Activated T-cell treated with anti-CD3 and anti-CD28 coated beads for 24 hours (primary cell): ENCODE measurements at places on chromosomes 5 and 9.

DNA sequence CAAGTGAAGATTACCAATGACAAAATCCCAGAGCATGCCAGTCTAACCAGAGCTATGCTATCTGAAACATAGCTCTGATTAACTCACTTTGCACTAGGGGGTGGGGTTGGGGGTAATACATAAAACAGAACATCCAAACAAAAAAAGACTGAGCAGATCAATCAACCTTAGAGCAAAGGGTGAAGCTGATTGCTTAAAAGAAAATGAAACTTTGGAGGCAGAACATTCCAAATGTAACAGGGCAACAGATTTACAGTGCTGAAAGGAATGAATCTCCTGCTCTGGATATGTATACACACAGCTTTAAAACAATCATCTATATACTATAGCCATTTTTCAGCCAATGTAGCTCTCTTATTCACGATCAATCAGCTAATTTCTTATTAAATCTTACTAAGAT, 4.9 kb downstream of the IL6ST start:
- no peak for DNase-seq

- no peak for DNase-seq
Measured at GRCh38 chr9:90953200-90953599, 151.6 kb downstream of the SYK start.

GRCh38 chr9:8857926-8858595, 1058.5 kb upstream of the DMAC1 start:
- DNase-seq: no peak

DNA sequence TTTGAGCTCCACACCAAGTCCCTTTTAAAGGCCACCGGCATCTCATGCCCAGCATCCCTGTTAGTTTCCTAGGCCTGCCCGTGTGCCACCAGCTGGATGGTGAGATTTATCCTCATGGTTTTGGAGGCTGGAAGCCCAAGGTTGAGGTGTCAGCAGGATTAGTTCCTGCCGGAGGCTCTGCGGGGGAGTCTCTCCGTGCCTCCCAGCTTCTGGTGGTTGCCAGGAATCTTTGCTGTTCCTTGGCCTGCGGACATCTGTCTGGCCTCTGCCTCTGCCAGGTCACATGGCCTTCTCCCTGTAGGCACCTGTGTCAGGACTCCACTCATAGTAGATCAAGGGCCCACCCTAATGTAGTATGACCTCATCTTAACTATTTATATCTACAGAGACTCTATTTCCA, 45.4 kb downstream of the JADE2 start:
- no peak for DNase-seq

GRCh38 chr5:88322785-88323184, 54.1 kb upstream of the TMEM161B start:
- DNase-seq: no peak

DNA sequence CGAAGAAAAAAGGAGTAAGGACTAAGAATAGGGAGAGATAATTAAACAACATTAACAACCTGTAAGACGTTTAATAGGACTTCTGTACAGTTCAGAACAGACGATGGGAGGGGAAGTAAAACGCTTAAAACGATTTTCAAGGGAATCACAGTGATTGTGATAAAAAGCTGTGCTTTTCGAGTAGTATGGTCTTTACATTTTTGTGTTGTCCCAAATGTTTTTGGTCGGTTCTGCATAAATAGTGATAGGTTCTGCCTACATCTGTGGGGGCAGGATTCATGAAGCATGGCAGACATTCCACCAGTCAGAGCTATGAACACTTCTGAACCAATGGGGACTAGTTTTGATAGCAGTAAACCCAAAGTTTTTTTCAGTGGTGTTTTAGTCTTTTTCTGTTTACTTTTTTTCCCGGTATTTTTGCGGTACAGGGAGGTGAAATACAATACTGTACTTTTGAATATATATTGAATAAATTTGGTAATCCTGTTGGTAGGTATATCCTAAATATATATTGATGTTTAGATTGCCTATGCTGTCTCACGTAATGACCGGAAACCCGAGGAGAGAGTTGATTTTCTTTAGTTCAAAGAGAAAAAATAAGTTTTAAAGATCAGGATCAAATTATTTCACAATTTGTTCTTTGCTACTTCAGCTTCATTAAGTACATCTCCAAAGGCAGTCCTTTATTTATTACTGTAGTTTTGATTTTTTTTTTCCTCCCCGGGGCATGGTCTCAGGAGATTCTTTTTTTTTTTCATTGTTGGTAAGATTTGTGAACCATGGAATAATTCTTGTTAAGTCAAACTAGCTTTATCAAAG, 1.3 kb downstream of the ERBIN start:
- peak; percentile 18 for DNase-seq

DNA sequence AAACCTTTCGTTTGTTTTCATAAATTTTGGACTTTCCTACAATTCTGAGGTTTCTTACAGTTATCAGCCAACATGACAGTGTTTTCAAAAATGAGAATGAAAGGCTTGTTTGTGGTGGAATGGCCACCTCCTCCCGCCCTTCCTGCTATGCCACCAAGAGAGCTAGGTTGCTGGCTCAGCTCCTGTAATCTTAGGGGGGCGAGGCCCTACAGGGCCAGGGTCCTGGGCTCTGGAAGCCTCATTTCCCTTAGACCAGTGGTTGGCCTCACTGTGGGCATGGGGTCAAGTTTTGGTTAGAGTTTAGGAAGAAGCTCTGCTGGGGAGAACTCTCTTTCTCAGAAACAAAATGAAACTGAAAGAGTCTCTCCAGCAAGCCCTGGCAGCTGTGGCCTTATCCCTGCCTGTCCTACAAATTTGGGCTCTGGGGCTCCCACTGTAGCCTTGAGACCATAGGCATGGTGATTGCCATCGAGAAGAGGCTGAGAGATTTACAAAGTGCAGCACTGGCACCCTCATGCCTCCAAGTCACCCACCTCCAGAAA, 66.2 kb downstream of the IRX1 start:
- DNase-seq: no peak

DNA sequence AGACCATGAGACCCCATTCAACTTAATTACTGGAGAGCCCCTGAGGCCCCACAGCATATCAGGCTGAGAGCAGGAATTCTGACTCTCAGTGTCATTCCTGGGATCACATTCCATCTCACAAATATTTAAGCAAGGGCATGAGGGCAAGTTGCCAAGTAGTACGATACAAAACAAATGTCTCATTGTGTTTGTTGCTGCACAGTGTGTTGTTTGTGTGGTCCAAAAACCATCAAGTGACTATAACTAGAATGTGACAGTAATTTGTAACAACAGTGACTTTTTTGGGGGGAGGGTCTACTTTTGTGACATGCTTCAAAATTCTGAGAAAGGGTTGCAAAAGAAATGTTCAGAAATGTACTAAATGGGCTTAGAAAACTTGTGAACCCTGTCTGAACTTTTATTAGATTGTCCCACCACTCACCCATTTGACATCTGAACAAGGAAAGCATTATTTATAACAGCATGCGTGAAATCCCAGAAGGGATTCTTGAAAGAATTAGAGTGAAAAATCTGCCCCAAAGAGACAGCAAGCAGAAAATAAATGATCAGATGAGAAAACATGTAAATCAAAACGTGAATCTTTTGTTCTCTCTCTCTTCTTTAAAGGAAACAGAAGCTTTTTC, 347.0 kb downstream of the NTRK2 start:
- DNase-seq: no peak

GRCh38 chr9:95726756-95727155, 148.7 kb upstream of the ERCC6L2 start:
- no peak for DNase-seq

GRCh38 chr9:89179895-89180734, 1.5 kb upstream of the SHC3 start:
- DNase-seq: peak; percentile 34

DNA sequence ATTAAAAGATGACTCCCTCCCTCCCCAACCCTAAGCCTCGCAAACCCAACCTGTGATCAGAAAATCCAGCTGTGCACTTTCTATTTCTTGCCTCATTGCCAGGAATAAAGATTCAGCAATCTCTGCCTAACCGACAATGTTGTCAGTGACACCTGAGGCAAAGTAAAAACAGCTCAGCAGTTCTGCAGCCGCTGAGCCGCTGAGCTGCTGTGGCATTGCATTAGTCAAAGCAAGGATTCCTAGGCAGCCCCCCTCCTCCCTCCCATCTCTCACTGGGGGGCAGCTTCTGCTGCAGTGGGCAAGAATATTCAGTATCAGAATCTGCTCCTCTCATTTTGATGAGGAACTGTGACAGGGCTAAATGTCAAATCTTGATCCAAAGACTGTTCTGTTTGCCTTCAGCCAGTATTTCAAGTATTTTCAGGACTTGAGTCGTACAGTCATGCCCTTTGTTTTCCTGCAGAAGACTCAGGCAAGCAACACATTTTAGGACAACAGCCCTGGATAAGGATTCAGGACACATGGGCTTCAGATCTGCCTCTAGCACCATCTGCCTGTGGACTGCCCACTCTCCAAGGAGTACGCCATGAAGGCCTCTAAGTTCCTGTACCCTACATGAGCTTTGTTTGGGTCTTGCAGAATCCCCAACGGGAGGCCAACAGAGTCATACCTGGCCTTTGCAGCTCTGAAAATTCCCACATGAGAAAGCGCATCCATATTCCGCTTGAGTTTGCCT, 41.1 kb upstream of the DAP start:
- no peak for DNase-seq

- DNase-seq: no peak
Measured at GRCh38 chr5:102279711-102280110, 16.4 kb downstream of the SLCO4C1 start.

GRCh38 chr9:37187713-37188439, 67.5 kb downstream of the ZCCHC7 start:
- no peak for DNase-seq

DNA sequence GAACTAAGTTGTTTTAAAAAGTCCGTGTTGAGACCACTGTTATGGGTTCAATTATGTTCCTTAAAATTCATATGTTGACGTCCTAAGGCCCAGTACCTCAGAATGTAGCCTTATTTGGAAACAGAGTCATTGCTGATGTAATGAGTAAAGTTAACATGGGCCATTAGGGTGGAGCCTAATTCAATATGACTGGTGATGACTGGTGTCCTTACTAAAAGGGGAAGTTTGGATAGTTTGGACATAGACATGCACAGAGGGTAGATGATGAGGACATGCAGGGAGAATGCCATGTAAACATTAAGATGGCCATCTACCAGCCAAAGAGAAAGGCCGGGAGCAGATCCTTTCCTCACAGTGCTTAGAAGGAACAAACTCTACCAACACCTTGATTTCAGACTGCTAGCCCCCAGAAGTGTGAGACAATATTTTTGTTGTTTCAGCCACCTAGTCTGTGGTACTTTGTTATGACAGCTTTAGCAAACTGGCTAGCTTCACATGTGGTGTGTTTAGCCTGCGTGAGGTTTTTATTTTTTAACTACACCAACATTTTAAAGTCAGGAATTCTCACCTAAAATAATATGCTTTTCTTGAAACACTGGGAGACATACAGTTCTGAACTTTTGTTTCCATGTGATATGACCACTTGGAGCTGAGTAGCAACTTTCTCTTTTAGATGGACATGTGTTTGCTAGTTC, 135.3 kb downstream of the YIPF5 start:
- DNase-seq: no peak

DNA sequence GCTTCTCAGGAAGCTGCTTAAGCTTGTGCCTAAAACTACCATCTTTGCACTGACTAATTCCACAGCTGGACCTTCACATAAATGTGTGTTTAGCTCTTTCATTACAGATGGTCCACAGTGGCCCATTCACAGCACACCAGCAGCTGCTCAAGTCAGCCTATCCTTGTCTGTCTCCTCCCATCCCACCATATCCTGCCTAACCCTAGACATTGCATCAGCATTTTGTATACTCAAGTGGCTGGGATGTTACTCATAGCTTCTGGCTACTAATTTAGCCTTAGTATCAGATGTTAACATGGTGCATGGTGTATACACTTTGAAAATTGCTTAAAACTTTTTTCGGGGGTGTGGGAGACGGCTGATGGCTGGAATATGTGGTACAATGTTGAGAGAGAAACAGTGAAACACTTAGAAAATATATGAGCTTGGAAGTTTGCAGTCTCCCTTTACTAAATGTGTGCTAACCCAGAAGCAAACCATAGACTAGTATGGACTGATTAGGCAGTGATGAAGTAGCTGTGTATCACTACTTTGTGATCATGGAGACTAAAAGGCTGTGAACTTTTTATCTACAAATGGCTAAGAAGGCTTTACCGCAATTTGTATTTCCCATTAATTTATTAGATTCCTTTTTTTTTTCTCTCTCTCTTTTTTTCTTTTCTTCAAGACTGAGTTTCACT, 83.1 kb downstream of the JMY start:
- no peak for DNase-seq

DNA sequence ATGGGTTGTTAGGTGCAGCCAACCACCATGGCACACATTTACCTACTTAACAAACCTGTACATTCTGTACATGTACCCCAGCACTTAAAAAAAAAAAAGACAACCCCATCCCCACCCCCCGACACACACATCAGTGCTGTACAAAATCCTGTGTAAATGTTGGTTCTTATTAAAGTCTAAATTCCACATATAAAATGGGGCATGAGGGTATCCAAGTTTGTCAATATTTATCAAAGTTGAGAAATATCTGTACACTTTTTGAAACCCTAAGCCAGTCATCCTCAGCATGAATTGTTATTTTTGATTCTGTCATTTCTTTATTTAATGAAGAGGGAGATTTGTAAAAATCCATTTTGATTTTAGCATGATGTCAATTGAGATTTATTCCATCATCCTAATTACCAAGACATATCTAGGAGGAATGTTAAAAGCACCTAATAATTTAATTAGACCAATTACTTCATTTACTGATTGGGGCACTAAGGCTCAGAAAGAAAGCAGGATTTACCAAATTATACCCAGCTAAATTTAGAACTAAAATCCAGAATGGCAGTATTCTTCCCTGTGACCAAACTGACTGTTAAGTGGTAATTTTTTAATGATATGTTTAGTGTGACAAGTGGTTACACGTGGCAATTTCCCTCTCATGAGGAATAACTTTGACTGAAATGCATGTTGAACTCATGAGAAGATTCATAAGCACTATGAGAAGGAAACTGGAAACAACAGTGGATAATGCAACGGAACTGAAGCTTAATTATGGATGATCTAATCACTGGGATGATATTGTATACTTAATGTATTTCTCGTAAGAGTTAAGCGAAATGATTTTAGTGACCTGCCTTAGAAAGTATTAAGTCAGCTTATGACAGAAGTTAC, 195.9 kb downstream of the SGCD start:
- DNase-seq: no peak

DNA sequence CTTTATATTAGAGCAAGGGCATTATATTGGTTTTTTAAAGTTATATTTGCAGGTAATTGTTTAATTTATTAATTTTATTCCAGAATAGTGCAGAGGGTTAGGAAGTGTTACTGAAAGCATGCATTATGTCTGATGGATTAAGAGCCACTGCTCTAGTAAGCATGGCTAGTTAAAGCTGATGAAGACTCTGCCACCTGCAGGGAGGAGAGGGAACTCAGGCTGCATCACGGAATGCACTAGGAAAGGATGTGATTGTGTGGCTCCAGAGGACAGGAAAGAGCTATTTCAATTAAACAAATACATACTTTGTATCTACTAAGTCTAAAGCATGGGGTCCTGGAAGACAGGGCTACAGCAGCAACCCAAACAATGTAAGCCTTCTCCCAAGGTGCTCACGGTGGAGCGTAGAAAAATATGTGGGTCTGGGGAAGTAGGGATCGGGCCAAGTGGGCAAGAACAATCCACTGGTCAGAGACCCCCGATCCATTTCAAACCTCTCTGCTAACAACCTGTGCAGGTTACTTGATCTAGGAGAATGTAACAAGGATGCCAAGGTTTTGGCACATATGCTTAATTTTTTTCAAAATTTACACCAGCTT, 15.3 kb upstream of the GRXCR2 start:
- no peak for DNase-seq

- no peak for DNase-seq
Measured at GRCh38 chr5:88681211-88681803, 201.7 kb downstream of the MEF2C start.
